Activated CD4-positive, CD25-positive, alpha-beta regulatory T cell (primary cell): ENCODE measurements at places on chromosomes 2 and 18.

- no peak for DNase-seq
These were observed 24.3 kb upstream of the STAT1 start for GRCh38 chr2:191038241-191038725.

DNA sequence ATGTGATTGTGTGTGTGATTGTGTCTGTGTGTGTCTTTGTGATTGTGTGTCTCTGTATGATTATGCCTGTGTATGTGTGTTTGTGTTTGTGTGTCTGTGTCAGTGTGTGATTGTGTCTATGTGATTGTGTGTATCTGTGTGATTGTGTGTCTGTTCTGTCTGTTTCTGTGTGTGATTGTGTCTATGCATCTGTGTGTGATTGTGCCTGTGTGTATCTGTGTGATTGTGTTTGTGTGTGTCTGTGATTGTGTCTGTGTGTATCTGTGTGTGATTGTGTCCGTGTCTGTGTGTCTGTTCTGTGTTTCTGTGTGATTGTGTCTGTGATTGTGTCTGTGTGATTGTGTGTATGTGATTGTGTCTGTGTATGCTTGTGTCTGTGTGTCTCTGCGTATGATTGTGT is 12.1 kb upstream of the KLHL30 start:
- no peak for DNase-seq

- DNase-seq = no peak
These were observed 130.5 kb upstream of the SLC1A4 start for GRCh38 chr2:64858541-64859311.

DNA sequence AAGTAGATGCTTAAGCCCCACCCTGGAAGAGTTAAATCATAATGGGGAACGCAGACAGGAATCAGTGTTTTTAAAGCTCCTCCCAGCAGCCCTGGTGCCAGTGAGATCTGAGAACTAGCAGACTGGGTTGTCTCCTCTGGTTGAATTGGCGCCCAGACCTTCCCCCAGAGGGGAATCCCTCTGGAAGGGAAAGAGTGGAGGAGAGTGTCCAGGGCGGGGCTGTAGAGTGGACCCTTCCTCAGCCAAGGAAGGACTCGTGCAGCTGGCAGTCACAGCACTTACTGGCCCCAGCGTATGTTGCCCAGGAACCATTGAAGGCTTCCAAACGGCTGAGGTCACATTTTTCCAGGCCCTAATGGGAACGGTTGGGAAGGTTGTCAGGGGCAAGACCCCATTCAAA is 62.5 kb downstream of the TGOLN2 start:
- DNase-seq = no peak

- DNase-seq = no peak
These were observed 40.5 kb downstream of the SPHKAP start for GRCh38 chr2:228140934-228141528.

GRCh38 chr2:198905881-198906612 is 551.7 kb downstream of the SATB2 start:
- DNase-seq = no peak

GRCh38 chr2:45664635-45665261 is 13.3 kb downstream of the PRKCE start:
- DNase-seq = no peak

DNA sequence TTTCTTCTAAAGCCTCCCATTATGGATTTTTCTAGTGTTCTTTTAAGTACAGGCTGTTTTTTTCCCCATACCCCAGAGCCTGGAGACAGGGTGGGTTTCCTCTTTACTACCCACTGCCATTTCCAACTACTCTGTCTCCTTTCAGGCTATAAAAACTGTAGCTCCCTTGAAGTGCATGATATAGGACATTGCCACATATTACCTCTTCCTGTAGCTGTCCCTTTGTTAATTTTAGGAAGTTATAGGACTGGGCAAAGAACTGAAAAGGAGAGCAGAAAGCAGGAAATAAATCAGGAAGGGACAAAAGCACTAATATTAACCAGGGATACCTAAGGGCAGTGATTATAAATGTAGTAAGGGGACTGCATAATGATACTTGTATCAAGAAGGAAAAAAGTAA is 54.1 kb downstream of the VIL1 start:
- DNase-seq = no peak

GRCh38 chr18:58562999-58563667 is 65.8 kb downstream of the ALPK2 start:
- no peak for DNase-seq

DNA sequence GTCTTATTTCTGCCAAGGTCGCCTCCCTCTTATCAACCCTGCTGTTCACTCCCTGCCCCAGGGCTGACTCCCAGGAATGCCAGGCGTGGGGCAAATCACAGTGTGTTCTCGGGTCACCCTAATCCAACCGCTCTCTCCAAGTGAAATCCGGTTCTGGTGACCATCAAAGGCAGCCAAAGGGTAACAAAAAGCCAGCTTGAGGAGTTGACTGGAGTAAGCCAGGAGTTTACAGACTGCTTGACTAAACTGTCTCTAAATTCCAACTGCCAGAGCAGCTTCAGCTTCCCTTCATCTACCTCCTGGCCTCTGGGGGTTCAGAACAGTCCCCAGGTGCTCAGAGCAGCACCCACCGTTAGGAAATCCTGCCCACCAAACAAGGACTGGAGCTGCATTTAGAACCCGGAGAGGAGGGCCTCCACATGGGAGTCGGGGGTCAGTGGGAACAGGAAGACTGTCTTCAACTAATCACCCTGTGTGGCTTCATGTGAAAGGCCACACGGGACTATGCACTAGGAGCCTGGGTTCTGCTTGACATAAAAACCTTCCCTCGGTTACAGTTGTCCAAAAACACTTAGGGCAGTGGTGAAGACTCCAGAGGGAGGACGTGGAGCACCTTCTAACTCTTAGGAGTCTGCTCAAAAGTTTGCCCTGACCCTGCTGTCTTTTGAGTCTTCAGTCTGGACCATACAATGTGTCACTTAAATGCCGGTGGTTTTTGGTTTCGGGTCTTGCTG is 24.2 kb upstream of the MCFD2 start:
- DNase-seq = no peak

DNA sequence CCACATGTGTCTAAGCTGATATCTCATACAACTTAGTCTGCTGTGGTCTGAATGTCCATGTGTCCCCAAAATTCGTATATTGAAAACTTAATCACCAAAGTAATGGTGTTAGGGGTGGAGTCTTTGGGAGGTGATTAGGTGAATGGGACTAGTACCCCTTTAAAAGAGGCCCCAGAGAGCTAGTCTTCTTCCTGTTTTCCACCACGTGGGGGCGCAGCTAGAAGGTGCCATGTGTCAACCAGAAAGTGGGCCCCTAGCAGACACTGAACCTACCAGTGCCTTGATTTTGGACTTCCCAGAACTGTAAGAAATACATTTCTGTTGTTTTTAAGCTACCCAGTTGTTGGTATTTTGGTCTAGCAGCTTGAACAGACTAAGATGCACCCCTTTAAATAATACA is 86.6 kb downstream of the ASB1 start:
- no peak for DNase-seq

DNA sequence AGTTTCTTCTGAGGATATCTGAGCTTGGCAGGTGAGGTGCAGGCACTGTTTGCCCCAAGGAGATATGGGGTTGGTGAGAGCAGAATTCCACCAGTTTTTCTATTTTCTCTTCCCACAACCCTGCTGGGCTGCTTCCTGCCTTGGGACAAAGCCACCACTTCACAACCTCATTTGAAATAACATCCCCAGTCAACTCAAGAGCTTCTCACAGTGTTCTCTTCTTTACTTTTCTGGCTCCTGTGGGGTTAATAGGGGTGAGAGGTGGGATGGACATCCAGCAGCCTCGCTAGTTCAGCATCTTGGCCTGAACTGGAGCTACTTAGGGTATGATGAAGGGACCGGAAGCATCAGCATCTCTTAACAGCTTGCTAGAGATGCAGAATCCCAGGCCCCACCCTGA is 106.3 kb downstream of the SLC4A3 start:
- no peak for DNase-seq

DNA sequence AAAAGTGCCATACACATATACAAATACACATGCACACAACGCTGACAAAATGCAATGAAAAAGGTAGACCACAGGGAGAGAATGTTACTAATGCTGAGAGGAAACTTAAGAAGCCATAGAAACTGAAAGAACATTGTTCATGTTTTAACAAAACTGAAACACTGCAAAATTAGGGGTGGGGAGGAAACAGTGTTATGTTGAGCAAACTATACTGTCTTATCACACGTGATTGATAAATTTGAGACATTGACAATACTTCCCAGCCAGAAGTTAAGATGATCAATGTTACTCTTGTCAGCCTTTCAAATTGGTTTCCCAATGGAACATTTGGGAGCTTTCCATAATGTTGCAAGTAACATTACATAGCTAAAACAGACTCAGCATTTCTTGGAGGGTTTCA is 165.5 kb downstream of the L3MBTL4 start:
- DNase-seq = no peak

- no peak for DNase-seq
These were observed 63.8 kb upstream of the ZC3H15 start for GRCh38 chr2:186422226-186422625.

DNA sequence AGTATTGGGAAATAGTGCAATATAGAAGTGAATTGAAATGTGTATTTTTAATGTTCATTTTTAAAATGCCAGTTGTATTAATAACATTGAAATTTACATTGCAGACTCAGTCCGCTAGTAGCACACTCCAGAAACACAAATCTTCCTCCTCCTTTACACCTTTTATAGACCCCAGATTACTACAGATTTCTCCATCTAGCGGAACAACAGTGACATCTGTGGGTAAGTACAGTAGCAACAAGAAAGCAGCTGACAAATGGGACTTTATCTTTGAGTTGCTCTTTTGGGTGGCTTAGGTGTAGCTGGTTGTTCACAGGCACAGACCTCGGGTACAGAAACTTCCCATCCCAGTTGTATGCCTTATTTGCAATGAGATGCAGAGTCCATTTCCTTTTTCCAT is 118.2 kb upstream of the IL1R2 start:
- DNase-seq = no peak

GRCh38 chr2:49123600-49123999 is 30.7 kb downstream of the FSHR start:
- no peak for DNase-seq

DNA sequence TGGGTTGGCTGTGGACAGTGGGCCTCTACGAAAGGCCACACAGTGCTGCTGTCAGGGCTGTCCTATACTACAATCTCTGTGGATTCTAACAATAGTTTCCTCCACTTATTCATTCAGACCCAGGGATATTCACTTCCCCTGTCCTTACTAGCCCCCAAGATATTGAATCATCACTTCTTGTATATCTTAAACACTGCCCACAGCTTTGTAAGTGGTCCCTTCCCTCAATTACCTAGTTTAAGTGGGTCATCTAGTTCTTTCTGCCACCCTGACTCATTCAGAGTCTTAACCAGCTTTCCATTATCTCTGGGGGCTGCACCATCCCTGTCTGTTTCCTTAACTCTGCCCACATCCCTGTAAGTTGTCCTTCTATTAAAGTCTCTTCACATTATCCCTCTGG is 69.2 kb downstream of the CD28 start:
- DNase-seq = no peak

DNA sequence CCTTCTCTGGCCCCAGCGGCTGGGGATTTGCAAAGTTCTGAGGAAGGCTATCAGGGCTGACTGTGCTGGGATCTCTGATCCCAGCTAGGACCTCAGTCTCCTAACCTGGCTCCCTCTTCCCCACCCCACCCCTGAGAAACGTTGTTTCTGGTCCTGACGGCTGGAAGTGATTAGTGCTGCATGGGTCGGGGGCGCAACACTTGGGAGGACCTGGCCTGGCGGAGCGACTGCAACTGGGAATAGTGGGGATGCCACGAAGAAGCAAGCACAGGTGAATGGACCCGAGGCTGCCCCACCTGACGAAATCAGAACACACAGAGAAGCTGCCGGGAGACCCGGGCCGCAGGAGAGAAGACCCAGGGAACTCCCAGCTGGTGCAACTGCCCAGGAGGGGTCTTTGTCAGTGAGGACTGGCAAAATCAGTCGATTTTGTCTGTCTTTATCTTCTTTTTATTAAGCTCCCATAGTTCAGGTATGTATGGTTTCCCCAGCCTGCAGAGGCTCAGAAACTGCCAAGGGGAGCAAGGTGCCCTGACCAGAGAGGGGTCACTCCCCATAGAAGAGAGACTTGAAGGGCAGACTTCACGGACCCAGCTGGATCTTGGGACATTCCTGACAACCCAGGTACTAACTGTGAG is 656 bp upstream of the LBX2 start:
- no peak for DNase-seq

- no peak for DNase-seq
These were observed 243.0 kb downstream of the HNMT start for GRCh38 chr2:138207074-138207930.

DNA sequence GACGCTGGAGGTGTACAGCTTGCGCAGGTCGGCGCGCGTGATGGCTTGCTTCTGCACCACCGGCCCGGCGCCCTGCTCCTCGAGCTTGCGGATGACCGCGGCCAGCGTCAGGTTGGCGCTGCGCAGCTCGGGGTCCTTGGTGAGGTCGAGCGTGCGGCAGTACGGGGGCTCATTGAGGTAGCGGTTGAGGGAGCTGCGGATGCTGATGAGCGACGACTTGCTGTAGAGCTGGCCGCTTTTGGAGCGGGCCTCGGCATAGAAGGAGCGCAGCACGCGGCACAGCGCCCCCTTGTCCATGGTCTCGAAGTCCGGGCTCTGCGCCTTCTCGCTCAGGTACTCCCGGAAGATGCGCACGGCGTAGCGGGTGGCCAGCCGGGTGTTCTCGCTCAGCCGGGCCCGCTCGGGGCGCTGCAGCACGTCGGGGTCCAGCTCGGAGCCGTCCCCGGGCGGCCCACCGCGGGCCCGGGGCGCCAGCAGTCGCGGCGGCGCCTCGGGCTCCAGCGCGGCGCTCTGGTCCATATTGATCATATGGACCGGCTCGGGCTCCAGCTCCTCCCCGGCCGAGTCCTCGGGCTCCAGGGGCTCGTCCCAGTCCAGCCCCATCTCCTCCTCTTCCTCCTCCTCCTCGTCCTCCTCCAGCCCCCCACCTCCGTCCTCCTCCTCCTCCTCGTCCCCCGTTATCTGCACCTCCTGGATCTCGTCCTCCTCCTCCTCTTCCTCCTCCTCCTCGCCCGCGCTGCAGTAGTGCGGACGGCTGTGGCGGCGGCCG is 523 bp downstream of the KCTD1 start:
- peak; percentile 8 for DNase-seq

- no peak for DNase-seq
These were observed 576 bp downstream of the NYAP2 start for GRCh38 chr2:225400060-225400511.

- no peak for DNase-seq
These were observed 260.7 kb downstream of the AGAP1 start for GRCh38 chr2:235754357-235755207.

GRCh38 chr2:70641263-70641784 is 87.7 kb upstream of the TGFA start:
- DNase-seq = no peak

- no peak for DNase-seq
These were observed 45.5 kb upstream of the DNMT3A start for GRCh38 chr2:25386971-25387875.
